Fibroblast of the conjunctiva (primary cell): ENCODE measurements at places on chromosomes 4 and X.

- no peak for DNase-seq
Measured at GRCh38 chrX:44344194-44344593, 722 bp upstream of the EFHC2 start.

GRCh38 chrX:120774606-120775005 is 101.1 kb downstream of the CT47B1 start:
- no peak for DNase-seq

DNA sequence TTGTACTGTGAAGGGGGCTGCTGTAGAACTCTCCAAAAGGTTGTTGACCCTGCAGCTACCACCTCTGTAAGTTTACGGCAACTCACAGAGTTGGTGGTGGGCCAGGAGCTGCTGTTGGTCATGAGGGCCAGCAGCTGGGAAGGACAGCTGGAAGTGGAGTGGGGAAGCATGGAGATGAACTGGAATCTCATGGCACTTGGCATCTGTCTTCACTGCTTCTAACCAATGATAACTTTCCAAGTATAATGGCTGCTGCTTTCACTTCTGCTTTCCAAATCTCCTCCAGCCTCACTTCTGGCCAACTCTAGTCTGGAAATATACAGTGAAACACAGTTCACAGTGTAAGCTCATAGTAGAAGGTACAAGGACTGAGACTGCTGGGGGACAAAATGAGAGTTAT is 126.5 kb upstream of the INTU start:
- no peak for DNase-seq

DNA sequence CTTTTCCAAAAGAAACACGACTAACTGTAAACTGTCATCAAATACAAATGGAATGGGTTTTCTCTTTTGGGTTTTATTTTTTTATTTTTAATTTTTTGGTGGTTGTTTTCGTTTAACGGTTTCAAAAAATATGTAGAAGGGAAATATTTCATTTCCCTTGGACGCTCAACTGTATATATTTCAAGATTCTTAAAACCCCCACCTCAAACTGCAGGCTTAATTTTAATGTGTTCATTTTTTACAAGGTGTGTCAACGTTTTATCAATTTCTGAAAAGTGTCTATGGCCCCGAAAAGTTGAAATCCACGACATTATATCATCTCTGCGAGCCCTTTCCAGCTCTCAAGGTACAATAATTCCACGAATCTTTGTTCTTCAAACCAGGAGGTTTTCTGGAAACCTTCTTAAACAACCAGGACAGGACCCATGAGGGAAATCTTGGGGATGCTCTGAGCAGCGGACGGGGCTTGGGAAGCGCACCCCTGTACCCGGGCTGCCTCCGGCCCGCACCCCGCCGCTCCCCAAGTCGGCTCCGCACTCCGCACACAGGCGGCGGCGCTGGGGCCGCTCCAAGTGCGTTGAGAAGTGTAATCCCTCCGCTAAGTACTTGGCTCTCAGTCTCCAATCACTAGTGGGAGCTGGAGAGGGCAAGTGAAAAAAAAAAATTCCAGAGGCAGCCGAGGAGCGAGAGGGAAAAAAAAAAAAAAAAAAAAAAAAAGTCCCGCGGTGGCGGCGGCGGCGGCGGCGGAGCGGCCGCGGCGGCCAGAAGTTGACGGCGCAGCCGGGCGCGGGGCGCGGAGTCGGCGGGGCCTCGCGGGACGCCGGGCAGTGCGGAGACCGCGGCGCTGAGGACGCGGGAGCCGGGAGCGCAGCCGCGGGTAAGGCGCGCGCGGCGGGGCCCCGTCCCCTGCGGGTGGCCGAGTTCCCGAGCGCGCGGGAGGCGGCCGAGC is at the start of gene BMPR1B:
Gene BMPR1B, plus strand, starts transcription at position 764 of the 949 bp plus-strand sequence. CDS start 346,470 bp downstream, outside the sequence.
- peak; percentile 51 for DNase-seq

DNA sequence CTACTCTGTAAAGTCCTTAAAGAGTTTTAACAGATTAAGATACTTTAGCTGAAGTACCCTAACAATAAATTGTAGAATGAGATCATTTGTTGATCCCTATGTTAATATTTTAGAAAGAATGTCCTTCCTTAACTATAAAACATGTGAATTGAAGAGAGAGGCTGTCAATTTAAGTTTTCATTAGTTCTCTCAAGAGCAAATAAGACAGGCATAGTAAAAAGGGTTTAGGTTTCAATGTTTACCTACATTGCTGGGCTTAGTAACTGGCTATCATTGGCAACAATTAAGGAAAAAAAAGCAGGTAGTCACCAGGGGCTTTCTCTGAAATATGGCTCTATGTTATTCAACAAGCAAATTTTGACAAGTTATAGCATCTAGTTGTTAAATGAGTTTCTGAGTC is 91.5 kb downstream of the ATRX start:
- no peak for DNase-seq

DNA sequence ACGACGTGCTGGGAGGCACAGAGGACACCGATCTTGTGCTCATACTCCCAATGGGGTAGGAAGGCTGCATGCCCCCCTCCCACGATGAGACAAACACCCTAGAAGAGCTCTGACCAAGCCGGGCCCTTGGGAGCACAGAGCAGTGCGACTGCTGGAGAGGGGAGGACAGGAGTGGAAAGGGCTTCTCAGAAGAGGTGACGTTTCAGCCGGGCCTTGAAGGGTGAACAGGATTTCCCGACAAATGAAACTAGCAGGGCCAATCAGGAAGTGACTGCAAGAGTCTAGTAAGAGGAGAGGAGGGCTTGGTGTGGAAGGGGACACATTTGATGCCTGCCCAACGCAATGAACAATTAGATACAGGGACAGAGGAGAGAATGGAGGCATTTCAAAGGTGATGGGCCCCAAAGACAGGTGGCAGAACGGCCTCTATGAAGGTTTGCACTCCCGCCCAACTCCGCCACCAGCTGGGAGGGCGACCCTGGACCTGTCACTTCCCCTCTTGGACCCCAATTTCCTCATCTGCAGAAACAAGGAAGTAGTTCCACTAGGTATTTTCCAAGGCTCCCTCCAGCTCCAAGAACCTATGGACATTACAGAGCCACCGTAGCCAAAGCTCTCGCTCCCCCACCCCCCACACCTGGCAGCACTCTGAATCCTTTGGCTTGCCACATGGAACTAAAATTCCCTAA is 3.9 kb downstream of the HCFC1 start:
- DNase-seq, result no peak

DNA sequence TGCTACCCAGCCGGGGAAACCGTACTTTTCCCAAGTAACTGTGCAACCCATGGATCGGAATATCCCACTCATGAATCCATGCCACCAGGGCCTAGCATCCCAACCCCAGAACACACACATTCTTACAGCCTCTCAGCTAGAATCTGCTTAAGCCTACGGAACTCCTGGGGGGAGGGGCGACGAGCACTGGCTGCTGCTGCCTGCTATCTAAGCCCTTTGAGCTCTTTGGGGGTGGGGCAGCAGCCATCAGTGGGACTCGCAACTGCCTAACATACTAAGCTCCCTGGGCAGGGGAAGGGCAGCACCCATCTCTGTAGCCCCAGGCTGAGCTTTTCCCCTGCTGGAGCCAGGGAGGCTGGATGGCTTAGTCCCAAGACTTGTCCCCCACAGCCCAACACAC is 28.6 kb downstream of the NUDT10 start:
- DNase-seq, result no peak
